ENCODE measurements at places on chromosomes 1 and 21. TPM values are rescaled to one million over a fixed set of nuclear protein-coding genes. Genes with fewer than 3 reads are reported as not detected.

Gene LYPD8
- total RNA-seq: not detected

Gene COL11A1
- total RNA-seq: not detected

Gene ERG
- total RNA-seq: not detected

Gene SORT1
- 2.7 TPM for total RNA-seq

Gene KCNE1
- total RNA-seq: 3.3 TPM

Gene TRMT13
- total RNA-seq: 13.4 TPM

GRCh38 chr1:52880206-52880605 lies 37.6 kb downstream of the ZYG11A start:
- no peaks in the 10 kb centered on the region for H3K36me3 ChIP-seq
- DNase-seq: no peak
- H3K27ac ChIP-seq: no peak overlapping the region
- no peaks in the 10 kb centered on the region for H3K27me3 ChIP-seq

- no peaks in the 10 kb centered on the region for H3K4me1 ChIP-seq
- no peak overlapping the region for H3K27ac ChIP-seq
- no peaks in the 10 kb centered on the region for H3K27me3 ChIP-seq
- peaks cover 78% of the 10 kb centered on the region for H3K36me3 ChIP-seq
These were observed 31.4 kb downstream of the STXBP3 start for GRCh38 chr1:108777839-108778238.

DNA sequence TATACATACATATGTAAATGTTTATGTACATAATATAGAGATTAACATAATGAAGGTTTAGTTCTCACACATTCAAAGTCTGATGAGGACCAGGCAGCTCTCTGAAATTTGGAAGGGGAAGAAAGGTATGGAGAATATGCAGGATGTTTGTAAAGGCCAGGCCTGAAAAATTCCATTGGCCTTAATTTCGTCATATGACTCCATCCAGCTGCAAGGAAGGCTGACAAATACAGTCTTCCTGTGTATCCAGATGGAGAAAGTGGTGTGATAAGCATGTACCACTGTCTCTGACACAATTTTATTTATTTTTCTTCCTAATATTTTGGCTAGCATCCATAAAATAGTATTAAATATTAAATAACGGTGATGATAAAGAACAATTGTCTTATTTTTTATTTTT lies 6.3 kb upstream of the SGIP1 start:
- no peak for DNase-seq
- no peak overlapping the region for H3K27ac ChIP-seq
- H3K4me3 ChIP-seq: no peak overlapping the region
- H3K4me1 ChIP-seq: peaks cover 2% of the 10 kb centered on the region
- H3K36me3 ChIP-seq: no peaks in the 10 kb centered on the region

GRCh38 chr1:98398092-98398491 lies 263.4 kb upstream of the SNX7 start:
- no peak overlapping the region for H3K4me3 ChIP-seq
- no peaks in the 10 kb centered on the region for H3K27me3 ChIP-seq
- H3K27ac ChIP-seq: no peak overlapping the region
- H3K4me1 ChIP-seq: no peaks in the 10 kb centered on the region
- H3K36me3 ChIP-seq: no peaks in the 10 kb centered on the region

GRCh38 chr1:76463849-76464248 lies 389.3 kb downstream of the ST6GALNAC3 start:
- H3K4me1 ChIP-seq: no peaks in the 10 kb centered on the region
- no peaks in the 10 kb centered on the region for H3K27me3 ChIP-seq
- no peak overlapping the region for H3K4me3 ChIP-seq
- no peak for DNase-seq

- DNase-seq: peak; percentile 37
- peaks cover 31% of the 10 kb centered on the region for H3K36me3 ChIP-seq
- no peak overlapping the region for H3K4me3 ChIP-seq
- no peaks in the 10 kb centered on the region for H3K27me3 ChIP-seq
These were observed 33.3 kb downstream of the RCC2 start for GRCh38 chr1:17405898-17406759.

- peaks cover 16% of the 10 kb centered on the region for H3K4me1 ChIP-seq
- no peak overlapping the region for H3K4me3 ChIP-seq
- no peak for DNase-seq
- H3K27ac ChIP-seq: no peak overlapping the region
- H3K27me3 ChIP-seq: peaks cover 15% of the 10 kb centered on the region
These were observed 11.0 kb upstream of the ZNF669 start for GRCh38 chr1:247115141-247115510.

DNA sequence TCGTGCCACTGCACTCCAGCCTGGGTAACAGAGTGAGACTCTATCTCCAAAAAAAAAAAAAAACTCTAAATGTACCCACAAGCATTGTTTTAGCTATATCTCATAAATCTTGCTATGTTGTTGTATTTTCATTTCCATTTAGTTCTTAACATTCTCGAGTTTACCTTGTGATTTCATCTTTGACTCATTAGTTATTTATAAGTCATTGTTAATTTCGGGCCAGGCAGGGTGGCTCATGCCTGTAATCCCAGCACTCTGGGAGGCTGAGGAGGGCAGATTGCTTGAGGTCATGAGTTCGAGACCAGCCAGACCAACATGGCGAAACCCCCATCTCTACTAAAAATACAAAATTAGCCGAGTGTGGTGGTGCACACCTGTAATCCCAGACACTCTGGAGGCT lies 11.7 kb downstream of the HES2 start:
- no peak overlapping the region for H3K27ac ChIP-seq
- peaks cover 6% of the 10 kb centered on the region for H3K27me3 ChIP-seq
- H3K4me3 ChIP-seq: no peak overlapping the region
- no peak for DNase-seq

- no peak overlapping the region for H3K27ac ChIP-seq
- DNase-seq: no peak
- no peaks in the 10 kb centered on the region for H3K4me1 ChIP-seq
- H3K36me3 ChIP-seq: no peaks in the 10 kb centered on the region
- H3K27me3 ChIP-seq: no peaks in the 10 kb centered on the region
These were observed 27.4 kb downstream of the TIAM1 start for GRCh38 chr21:31316488-31317169.

- no peaks in the 10 kb centered on the region for H3K4me1 ChIP-seq
- no peak for DNase-seq
- no peaks in the 10 kb centered on the region for H3K27me3 ChIP-seq
- no peak overlapping the region for H3K27ac ChIP-seq
These were observed 450.1 kb upstream of the BEND5 start for GRCh38 chr1:49226758-49227157.

- no peak overlapping the region for H3K4me3 ChIP-seq
- H3K4me1 ChIP-seq: no peaks in the 10 kb centered on the region
- DNase-seq: no peak
- no peak overlapping the region for H3K27ac ChIP-seq
- no peaks in the 10 kb centered on the region for H3K27me3 ChIP-seq
These were observed 50.5 kb upstream of the SLFNL1 start for GRCh38 chr1:41072051-41072450.

DNA sequence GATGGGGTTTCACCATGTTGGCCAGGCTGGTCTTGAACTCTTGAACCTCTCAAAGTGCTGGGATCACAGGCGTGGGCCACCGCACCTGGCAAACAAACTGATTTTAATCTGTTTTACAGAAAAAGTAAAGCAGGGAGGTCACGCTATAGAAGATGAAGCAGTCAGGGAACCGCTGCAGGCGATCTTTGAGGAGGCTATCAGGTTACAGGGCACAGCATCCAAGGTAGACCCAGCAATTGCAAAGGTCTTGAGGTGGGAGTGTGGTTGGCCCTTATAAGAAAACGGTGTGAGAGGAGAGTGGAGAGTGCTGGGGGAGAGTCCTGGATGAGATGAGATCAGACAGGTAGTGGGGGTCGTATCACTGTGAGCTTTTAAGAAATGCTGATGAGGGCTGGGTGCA lies 2.6 kb upstream of the TMCO4 start:
- H3K4me3 ChIP-seq: no peak overlapping the region
- H3K36me3 ChIP-seq: no peaks in the 10 kb centered on the region
- no peaks in the 10 kb centered on the region for H3K27me3 ChIP-seq
- peaks cover 18% of the 10 kb centered on the region for H3K4me1 ChIP-seq
- no peak overlapping the region for H3K27ac ChIP-seq

DNA sequence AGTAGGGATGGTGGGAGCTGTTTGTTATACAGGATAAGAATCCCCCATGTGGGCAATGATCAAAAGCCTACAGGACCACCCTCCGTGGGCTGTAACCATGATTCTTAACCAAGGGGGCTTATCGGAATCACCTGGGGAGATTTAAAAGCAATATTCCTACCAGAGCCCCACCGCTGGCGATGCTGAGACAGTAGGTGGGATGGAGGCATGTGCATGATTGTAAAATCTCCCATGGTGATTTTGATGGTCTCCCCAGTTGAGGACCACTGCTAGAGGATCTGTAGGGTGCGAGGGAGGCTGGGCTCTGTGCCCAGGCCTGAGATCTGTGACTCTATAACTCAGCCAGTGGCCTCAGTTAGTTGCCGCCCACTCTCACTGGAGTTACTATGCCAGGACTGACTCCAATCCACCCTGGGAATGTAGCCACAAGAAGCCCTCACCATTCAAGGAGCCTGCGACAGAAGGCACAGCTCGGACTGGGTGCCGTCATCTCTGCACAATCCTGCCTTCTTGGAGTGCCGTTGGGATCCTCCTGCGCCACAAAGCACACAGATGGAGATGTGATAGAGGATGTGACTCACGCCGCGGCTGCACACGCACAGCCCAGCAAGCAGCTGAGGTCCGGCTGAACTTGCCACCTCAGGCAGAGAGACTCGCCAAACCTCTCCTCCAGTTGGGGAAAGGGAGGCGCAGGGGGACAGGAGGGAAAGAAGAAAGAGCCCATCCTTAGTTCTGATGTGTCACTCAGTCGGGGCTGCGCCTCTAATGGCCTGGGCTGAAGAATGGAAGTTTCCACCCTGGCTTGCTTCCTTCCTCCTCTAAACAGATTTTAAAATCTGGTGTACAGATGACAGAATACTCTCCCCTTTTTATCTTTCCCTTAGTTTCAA lies 26.5 kb downstream of the AKNAD1 start:
- no peak for DNase-seq
- H3K4me1 ChIP-seq: peaks cover 9% of the 10 kb centered on the region
- H3K27me3 ChIP-seq: no peaks in the 10 kb centered on the region
- no peak overlapping the region for H3K4me3 ChIP-seq

Measured in natural killer cell (primary cell).